Epithelial cell of esophagus (primary cell): ENCODE measurements at places on chromosomes 16 and 17.

- DNase-seq, result peak; percentile 73
Observed at GRCh38 chr16:70746040-70746707, 54.8 kb downstream of the VAC14 start.

- no peak for DNase-seq
Observed at GRCh38 chr16:85206472-85207356, 94.4 kb upstream of the CIBAR2 start.

GRCh38 chr16:81499576-81500380 is 55.2 kb downstream of the CMIP start:
- DNase-seq, result peak; percentile 81

- DNase-seq, result no peak
Observed at GRCh38 chr16:50411034-50411433, 42.2 kb upstream of the BRD7 start.

- peak; percentile 3 for DNase-seq
Observed at GRCh38 chr16:17063201-17064139, 407.3 kb downstream of the XYLT1 start.

DNA sequence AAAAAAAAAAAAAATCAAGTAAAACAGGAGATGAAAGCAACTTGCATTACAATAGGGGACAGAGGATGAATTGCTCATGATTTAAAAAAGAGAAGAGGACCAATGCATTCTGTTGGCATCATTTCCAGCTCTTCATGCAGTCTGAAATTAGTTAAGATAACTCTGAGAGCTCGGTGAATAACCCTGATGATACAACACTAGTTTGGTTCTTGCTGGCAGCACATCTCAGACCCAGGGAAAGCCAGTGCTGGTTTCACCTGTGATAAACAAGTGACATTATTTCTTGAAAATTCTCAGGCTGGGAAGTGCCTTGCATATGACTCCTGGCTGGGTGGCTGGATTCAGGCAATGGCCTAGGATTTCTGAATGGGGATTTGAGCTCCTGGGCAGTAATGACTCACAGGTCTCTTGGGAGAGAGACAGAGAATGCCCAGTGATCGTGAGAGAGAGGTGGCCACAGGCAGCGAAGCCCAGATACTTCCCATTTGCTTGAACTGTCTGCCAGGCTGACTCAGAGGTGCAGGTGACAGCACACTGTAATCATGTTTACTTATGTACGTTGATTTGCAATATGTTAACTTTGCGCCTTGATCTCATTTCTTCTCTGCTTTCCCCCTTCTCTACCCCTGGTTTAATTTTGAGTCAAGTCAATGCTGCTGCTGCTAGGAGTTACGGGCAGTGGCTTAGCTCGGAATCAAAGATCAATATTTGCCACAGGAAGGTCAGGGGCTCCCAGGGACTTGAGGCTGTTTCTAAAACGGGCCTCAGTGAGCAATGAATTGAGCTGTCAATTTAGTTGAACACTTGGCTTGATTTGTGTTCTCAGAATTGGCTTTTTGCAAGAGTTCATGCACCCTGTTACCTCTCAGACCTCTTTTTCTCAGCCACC is 27.1 kb downstream of the ARSG start:
- DNase-seq, result peak; percentile 51

- DNase-seq, result peak; percentile 34
Observed at GRCh38 chr17:77383613-77384608, 243.1 kb downstream of the SEC14L1 start.

GRCh38 chr16:74200921-74201320 is 95.7 kb upstream of the PSMD7 start:
- DNase-seq, result no peak

DNA sequence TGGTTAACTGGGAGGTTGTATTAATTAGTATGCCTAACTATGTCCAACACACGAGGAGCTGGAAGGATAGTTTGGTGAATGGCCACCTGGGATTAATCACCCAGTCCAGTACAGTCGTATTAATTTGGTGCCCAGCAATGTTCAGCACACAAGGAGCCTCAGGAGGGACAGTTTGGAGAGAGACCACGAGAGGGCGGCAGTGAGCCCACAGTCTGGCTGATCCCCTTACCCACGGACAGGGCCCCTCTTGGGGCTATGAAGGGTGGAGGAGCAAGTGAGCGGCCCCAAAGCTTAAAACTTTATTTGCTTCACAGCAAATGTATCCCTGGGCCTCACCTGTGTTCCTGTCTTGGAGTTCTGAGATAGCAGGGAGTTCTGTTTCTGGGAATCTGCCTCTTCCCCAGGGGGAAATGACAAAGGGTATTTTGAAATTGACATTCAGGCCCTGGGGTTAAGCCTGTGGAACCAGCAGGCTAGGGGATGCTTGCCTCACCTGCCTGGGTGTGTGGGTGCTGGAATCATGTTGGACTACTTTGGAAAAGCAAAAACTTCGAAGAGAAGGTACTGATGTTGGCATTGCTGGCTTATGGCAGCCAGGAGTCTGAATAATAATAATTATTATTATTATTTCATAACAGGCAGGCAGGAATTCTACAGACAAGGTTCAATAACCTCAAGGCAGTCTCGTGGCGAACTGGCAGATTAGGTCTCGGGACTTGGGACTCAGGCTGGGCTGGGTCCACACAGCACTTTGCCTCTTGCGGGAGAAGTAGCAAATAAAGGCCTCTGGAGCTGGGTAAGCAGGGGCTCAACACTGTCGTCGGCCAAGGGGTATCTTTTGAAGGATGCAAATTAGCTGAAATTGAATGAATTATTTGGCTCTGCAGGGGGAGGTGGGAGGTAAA is 227.6 kb upstream of the ASIC2 start:
- peak; percentile 2 for DNase-seq

DNA sequence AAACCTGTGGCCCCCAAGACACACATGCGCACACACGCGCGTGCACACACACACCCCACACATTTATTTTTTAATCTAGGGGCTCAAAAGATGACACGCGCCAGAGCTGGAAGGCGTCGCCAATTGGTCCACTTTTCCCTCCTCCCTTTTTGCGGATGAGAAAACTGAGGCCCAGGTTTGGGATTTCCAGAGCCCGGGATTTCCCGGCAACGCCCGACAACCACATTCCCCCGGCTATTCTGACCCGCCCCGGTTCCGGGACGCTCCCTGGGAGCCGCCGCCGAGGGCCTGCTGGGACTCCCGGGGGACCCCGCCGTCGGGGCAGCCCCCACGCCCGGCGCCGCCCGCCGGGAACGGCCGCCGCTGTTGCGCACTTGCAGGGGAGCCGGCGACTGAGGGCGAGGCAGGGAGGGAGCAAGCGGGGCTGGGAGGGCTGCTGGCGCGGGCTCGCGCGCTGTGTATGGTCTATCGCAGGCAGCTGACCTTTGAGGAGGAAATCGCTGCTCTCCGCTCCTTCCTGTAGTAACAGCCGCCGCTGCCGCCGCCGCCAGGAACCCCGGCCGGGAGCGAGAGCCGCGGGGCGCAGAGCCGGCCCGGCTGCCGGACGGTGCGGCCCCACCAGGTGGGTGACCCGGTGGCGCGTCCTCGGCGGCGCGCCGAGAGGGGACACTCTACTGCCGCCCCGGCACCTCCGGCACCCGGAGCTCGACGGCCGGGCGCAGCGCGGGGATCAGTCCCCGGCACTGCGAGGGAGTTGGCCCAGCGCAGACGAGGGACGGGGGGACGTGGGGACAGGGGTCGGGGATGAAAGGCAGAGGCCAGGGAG is at the start of gene STAT5A:
STAT5A (plus strand) TSS at position 522 of the 826 bp plus-strand sequence. CDS start 914 bp downstream, outside the sequence.
- DNase-seq, result peak; percentile 70

DNA sequence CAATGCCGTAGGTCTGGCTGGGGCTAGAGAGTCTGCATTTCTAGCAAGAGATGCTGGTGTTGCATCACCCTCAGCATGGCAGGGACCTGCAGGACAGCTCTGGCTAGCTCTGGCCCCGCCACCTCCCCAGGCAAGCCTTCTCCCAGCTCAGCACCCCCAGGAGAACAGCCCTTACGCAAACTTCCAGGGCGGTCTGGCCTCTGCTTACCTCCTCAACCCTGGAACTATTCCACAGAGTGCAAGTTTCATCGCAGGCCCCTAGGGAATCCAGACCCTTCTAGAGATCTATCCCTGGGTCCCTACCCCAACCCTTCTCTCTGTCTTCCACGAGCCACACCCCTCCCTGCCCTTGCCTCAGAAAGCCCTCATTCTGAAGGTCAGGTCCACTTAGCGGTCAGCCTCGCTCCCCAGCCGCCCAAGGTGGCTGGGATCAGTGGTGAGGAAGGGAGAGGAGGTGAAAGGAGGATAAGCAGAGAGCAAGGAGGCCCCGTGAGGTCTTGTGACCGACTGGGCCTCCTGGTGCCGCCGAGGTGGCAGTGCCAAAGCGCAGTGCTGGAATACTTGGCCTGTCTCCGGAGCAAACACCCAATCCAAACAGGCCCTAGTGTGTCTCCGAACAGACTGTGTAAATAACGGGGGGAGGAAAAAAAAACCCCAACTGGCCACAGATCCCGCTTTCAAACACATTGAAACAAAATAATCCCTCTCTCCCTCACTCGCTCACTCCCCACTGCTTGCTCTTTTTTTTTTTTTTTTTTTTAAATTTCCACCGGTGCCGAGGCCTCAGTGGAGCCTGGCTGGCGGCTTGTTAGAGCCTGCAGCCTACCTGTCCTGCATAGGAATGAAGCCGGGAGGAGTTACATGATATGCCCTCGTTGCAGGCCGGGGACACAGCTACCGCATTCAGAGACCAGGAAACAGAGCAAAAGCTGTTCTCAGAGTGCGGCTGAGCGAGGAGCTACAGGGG is 380.9 kb downstream of the SOX9 start:
- peak; percentile 69 for DNase-seq

DNA sequence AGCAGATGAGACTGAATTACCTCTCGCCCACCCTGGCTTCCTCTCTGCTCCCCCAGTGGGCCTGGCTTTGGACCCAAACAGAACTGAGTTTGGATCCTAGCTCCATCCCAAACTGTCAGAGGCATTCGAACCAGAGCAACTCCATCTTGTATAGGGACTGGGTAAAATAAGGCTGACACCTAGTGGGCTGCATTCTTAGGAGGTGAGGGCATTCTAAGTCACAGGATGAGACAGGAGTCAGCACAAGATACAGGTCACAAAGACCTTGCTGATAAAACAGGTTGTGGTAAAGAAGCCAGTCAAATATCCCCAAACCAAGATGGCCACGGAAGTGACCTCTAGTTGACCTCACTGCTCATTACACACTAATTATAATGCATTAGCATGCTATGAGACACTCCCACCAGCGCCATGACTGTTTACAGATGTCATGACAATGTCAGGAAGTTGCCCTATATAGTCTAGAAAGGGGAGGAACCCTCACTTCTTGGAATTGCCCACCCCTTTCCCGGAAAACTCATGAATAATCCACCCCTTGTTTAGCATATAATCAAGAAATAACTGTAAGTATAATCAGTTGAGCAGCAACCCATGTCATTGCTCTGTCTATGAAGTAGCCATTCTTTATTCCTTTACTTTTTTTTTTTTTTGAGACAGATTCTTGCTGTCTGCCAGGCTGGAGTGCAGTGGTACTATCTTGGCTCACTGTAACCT is 44.4 kb downstream of the LYRM1 start:
- DNase-seq, result peak; percentile 39

GRCh38 chr17:40178021-40178601 is 841 bp downstream of the RAPGEFL1 start:
- no peak for DNase-seq

DNA sequence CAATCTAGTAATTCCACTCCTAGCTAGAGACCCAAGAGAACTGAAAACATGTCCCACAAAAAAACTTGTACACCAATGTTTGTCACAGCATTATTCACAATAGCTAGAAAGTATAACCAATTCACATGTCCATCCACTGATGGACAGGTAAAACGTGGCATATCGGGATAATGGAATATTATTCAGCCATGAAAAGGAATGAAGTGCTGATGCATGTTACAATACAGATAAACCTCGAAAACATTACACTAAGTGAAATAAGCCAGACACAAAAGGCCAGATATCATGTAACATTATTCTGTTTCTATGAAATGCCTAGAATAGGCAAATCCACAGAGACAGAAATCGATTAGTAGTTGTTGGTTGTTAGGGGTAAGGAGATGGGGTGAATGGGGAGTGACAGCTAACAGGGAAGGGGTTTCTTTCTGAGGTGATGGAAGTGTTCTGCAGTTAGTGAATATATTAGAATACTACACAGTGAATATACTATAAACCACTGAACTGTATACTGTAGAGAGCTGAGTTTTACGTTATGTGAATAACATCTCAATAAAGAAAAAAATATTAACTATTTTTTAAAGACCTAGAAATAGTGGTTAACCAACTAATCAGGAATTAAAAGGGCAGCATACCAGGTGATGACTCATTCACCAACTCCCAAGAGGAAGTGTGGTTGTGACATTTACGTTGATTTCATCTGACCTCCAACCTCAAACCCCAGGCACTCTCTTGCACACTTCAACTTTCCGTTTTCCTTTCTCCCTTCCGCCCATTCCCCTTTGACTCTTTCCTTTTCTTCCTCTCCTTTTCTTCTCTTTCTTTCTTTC is 48.6 kb downstream of the GAS7 start:
- DNase-seq, result peak; percentile 7

DNA sequence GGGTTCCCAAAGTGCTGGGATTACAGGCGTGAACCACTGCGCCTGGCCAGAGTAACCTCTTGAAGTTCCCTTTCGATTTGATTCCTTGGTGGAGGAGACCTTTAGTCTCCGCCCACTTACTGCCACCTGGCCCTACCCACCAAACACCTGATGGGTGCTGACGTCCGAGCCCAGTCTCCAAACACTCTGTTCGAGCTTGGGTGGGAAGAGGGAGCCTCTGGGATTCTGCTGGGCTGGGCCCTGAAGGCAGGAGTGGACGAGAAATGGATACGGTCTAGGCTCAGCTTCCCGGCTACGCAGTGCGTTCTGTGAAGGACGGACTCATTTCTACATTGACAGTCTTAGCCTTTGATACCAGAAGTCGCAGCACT is 870 bp upstream of the ITGA3 start:
- peak; percentile 91 for DNase-seq

GRCh38 chr17:74190154-74190553 is 13.3 kb upstream of the RPL38 start:
- no peak for DNase-seq

DNA sequence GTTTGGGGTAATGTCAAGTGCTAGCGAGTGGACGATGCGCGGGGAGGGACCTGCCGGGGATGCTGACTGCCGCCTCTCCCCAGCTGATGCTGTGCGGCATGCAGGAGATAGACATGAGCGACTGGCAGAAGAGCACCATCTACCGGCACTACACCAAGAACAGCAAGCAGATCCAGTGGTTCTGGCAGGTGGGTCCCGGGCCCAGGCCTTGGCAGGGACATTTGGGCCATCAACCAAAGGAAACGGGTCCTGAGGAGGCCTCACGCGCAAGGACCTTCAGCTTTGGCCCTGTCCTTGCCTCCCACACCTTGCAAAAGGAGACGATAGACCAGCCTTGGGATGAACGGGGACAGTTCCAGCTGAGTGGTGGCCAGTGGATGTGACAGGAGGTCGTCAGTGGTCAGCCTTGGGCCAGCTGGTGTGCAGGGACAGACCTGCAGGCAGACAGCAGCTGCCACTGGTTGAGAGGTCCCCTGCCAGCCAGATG is 13.6 kb upstream of the CLEC18A start:
- peak; percentile 16 for DNase-seq

- DNase-seq, result no peak
Observed at GRCh38 chr17:45035848-45036247, 15.6 kb downstream of the DCAKD start.

GRCh38 chr17:72145962-72146361 is 25.1 kb downstream of the SOX9 start:
- peak; percentile 20 for DNase-seq
